ENCODE measurements at places on chromosomes 6 and 20. TPM values are rescaled to one million over a fixed set of nuclear protein-coding genes. Genes with fewer than 3 reads are reported as not detected.

GRCh38 chr6:151702851-151703658, 104.4 kb upstream of the ESR1 start:
- DNase-seq, result no peak

GRCh38 chr6:147407571-147407970, 100.9 kb upstream of the SAMD5 start:
- DNase-seq, result no peak

DNA sequence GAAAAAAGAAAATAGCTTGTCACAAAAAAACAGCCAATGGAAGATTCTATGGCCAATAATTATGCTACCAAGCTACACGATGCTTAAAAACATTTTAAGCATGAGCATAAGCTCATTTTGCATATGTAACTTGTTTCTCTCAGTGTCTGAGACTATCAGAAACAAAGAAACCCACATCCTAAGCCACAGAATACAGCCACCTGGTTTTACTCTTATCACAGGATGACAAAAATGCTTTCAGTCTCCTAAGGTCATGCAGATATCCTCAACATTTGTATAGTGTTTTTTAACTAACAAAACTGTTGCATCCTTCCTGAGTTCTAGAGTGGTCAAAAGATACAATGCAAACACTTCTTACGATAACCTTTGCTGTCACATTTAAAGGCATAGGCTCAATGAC, 172.1 kb upstream of the RUNX2 start:
- DNase-seq, result no peak

DNA sequence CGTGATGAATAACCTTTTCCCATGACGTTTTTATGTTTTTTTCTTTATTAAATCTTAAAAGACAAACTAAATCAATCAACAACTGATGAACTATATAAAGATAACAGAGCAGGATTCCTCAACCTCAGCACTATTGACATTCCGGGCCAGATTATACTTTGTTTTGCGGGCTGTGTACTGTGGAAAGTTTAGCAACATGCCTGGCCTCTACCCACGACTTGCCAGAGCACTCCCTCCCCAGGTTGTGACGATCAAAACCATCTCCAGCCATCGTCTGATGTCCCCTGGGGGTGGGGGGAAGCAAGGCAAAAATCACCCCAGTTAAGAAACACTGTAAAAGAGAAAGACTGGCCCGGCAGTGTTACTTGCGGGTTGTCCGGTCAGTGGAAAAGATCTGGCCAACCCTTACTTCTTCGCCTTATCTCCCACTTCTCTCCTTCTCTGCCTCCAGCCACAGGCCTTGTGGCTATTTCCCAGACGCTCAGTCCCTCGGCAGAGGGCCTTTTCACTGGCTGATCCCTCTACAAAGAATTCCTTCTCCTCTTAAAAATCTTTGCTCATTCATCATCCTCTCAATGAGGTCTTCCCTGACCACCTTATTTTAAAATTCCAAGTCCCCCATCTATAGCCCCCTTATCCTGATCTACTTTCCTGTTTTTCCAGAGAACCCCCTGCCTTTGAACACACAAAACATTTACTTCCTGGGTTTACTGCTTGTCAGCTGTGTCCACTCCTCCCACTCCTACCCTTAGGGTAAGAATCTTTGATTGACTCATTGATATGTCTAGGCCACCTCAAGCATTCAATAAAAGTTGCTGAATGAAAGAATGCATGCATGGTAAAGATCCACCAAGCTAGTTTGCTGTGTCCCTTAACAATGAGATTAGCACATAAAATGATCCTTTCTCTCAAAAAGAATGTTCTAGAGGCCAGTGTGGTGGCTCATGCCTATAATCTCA, 14.7 kb upstream of the RAB22A start:
- DNase-seq, result no peak

DNA sequence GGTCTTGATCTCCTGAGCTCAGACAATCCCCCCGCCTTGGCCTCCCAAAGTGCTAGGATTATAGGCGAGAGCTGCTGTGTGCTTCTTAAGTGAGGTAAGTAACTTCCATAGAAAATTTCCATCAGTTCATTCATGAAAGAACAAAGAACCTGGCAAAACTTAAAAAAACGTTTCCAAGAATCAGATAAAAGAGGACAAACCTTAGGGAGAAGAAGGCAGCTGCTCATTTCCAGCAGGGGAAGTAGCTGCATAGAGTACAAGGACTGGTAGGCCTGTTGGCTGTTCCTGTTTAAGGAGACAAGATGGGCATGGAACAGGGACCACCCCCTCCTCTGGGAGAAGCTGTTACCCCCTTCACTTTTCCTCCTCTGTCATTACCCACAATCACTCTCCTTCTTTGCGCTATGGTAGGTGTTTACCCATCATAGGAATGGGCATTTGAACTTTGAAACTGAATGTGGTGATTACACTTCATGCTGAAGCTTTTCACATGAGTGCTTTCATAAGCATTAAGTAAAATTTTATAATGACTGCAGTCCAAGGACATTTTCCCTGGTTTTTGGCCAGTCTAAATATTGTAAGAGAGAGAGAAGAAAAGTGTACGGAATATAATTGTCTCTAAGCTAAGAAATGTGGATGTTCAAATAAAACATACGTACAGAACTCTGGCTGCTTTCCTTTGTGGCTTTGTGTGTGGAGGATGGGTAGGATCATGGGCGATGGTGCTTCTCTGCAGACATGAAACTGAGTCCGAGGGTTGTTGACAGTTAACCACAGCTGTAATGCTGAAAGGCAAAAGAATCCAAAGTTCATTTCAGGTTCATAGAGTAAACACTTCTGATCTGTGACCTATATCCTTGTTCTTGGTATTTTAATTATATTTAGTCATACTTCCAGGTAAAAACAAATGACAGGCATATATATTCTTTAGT, 56.4 kb downstream of the CCN2 start:
- no peak for DNase-seq

- DNase-seq, result no peak
Measured at GRCh38 chr6:138593124-138593877, 94.0 kb upstream of the NHSL1 start.

- no peak for DNase-seq
Measured at GRCh38 chr6:133170602-133171001, 70.6 kb upstream of the EYA4 start.

DNA sequence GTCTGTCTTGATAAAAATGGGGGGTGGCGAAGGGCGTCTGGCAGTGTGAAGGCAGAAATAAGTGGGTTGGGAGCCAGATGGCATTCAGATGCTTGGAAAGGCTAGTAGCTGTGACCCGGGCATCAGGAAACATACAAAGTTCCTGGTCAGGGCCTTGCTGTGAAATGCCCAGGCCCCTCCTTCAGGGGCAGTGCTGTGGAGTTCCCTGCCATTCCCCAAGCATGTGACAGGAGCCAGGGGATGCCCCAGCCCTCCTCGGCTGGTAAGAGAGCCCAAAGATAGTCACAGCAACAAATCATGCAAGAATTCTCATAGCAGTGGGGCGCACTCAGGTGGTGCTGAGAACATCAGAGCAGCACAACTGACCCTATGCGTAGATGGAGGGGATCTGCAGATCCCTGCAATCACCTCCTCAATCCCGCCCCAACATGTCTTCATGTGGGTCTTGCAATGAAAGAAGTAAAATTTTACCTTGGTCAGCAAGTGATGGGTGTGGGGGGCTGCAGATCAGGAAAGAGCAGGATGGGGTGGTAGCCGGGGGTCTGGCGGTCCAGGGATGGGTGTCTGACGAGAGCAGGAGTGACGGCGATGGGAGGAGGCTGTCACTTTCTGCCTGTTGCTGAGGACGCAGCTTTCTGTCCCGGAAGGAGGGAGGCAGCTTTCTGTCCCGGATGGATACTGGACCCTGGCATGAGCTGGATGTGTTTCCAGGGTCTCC, 39.5 kb downstream of the SLC22A1 start:
- DNase-seq, result no peak

DNA sequence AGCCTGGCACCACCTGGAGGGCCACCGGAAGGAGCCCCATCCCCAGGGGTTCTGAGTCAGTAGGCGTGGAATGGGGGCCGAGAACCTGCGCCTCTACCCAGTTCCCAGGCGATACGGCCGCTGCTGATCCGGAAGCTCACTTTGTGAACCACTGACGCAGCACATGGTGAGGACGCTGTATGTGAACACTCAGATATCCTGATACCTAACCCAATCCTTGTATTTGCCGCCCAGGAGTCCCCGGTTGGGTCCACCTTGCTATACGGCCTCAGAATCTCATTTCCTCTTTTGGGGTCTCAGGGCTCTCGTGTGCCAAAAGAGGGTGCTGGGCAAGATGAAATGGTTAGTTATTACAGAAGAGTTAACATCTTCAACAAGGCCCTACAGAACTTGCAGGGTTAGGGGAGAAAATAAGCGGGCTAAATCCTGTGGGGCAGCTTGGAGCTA, 604 bp upstream of the RAB5IF start:
- DNase-seq, result peak; percentile 48

OR2H1 gene
- total RNA-seq, result not detected

DNA sequence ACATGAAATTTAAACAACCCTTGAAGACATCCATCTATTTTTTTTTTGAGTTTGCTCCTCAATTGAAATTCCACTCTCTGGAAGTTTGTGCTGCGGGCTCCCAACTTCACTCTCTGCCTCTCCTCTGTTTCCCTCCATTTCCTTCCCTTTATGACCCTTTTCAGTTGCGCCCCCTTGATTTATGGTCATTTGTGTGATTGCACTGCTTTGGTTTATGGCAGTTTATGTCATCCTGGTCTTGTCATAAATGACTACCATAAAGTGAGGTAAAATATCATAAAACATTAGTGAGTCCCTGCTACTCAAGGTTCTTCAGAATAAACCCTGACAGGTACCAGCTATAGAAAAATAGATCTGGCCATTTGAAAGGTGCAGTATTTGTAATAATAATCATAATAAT, 348.3 kb upstream of the ZFP64 start:
- DNase-seq, result no peak

- DNase-seq, result no peak
Measured at GRCh38 chr20:62176866-62177265, 6.0 kb upstream of the MTG2 start.

TOX2 gene
- 1.8 TPM for total RNA-seq

WFDC2 gene
- 17.5 TPM for total RNA-seq

DNA sequence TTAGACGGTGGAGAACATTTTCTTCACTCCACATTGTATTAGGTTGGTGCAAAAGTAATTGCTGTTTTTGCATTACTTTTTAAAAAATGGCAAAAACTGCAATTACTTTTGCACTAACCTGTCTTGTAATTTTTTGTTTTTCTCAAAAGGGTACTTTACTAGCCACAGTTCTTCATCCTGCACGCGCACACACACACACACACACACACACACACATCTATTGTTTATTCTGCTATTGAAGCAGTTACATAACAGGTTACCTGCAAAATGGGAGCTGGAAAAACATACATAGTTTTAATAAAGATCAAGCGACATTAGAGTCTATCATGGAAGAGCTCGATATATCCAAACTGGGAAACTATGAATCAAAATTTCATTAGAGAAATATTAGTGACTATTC, 235.2 kb downstream of the SIM1 start:
- DNase-seq, result no peak

GRCh38 chr6:153832543-153832942, 206.5 kb upstream of the OPRM1 start:
- no peak for DNase-seq
